NCI-H526 treated with DMSO at 0.1 percent for 48 hours (cell line): ENCODE measurements at places on chromosomes 6 and 20.

- DNase-seq, result no peak
Observed at GRCh38 chr6:162116902-162117525, 610.6 kb downstream of the PRKN start.

DNA sequence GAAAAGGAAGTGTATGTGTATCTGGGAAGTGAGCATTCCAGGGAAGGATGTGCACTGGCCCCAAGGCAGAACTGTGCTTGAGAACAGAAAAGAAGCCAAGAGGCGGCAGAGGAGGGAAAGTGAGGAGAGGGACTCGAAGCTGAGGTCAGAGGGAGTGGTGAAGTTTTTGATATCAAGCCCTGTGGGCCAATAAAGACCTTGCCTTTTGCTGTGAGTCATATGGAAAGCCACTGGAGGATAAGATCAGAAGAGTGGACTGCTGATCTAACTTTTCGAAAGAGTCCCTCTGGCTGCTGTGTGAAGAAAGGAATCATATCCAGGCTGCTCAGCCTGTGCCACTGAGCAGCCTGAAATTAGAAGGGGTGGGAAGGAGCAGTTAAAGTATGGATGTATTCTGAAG is 99.4 kb downstream of the EYA4 start:
- no peak for DNase-seq

- DNase-seq, result no peak
Observed at GRCh38 chr20:38563802-38564431, 17.1 kb upstream of the ADIG start.

DNA sequence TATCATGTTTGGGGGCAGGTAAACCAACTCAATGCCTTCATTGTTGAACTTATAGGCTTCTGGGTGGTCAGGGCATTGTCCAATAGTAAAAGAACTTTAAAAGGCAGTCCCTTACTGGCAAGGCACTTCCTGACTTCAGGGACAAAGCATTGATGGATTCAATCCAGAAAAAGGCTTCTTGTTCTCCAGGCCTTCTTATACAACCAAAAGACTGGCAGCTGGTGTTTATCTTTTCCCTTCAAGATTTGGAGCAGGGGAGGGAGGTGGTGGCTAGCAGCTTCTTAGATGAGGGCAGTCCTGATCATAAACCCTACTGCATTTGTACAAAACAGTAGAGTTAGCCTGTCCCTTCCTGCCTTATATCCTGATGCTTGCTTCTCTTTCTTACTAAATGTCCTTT is 57.5 kb downstream of the NCOA3 start:
- DNase-seq, result no peak

- no peak for DNase-seq
Observed at GRCh38 chr6:135002974-135003703, 51.5 kb downstream of the HBS1L start.
